Lower leg skin (tissue), 4 donors: ENCODE measurements at places on chromosomes 5 and 9. TPM values are rescaled to one million over a fixed set of nuclear protein-coding genes. Genes with fewer than 3 reads are reported as not detected.
A peak's percentile ranks its signal among the peaks of the same experiment; 100 is the strongest.

GRCh38 chr5:173736923-173737412 lies 120.5 kb upstream of the BOD1 start:
- no peak for DNase-seq

GRCh38 chr5:146116361-146116760 lies 11.0 kb upstream of the PLAC8L1 start:
- no peak for DNase-seq

DNA sequence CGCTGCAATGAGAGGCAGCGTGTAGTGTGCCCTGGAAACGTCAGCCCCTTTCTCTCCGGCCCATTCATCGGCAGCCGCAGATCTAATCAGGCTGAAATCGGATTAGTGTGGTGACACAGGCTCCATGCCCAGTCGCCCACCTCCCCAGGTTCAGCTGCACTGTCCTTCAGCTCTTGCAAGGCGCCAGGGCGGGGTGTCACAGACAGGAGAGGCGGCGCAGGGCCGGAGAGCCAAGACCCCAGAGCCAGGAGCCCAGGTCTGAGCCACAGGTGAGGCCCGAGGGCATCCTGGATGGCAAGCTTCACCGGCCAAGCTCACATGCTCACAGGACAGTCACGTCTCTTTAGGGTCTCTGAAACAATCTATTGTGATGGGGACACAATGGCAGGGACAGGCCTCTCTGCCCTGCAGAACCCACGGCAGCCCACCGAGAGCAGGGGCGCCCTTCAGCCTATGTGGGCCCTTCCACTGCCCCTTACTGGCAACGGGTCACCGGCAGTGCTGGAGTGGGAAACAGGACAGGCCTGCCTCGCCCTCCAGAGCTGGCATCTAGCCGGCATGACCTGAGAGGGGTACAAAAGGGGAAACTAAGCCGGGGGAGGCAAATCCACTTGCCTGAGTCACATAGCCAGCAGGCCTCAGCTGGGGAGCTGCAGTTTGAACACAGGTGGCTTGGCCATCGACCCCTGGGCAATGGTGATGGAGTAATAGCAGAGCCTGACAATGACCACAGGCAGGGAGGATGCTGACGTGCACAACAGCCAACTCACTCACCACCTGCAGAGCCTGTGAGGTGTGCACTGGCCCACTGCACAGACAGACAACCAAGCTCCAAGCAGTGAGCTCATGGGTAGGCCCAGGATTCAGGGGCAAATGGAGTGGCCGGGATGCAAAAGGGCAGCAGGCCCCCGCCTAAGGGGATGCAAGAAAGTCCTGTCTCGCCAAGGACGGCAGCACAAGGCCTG lies 48.1 kb downstream of the VAV2 start:
- no peak for DNase-seq

The ITK gene
- 5.2 TPM for total RNA-seq

The ROPN1L gene
- not detected for total RNA-seq

DNA sequence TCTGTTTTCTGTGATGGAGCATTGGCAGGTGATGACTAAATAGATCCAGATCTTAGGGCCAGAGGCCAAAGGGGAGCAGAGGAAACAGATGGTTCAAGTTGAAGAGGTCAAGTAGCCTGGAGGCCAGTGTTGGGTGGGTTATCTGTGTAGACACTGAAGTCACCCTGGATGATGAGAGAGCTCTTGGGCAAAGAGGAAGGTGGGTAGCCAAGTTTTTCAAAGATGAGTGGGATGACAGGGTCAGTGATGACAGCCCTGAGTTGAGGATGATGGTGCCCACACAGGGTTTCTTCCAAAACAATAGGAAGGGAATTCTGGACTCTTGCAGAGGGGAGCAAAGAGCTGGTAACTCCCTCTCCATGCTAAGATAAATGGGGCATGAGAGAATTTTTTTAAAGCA lies 76.6 kb downstream of the CD180 start:
- DNase-seq, result no peak

GRCh38 chr5:108467563-108467962 lies 85.7 kb upstream of the FBXL17 start:
- no peak for DNase-seq

GRCh38 chr5:38856660-38857059 lies 10.8 kb downstream of the OSMR start:
- DNase-seq, result no peak

DNA sequence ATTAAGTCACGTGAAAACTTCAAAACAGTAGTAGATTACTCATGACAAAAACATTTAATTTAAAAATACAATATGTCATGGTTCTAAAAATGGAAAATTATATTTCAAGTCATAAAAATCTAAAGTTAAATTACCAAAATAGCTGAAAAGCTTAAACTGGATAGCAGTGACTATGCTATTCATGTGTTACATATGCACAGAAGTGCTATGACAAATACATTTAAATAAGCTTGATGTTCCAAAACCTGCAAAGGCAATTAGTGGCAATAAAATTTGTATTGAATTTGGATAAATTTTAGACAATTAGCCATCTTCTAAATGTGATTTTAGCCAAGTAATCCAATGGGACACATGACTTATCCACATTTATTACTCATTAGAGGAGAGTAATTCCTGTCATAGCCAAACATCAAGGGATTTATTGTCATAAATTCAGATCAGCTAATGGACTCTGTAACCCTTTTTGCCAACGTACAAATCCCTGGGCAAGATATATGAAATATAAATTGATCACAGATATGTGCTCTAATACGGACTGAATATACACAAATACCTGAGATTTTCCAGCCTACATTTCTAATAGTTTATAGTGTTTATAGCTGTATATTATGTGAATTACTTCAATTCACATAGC lies 419.4 kb downstream of the ISL1 start:
- no peak for DNase-seq

- DNase-seq, result no peak
Observed at GRCh38 chr5:76688836-76689235, 27.1 kb upstream of the F2R start.

The IFNA10 gene
- total RNA-seq, result not detected

The SPINK7 gene
- total RNA-seq, result 23.1 TPM

GRCh38 chr9:125970340-125970739 lies 223.2 kb downstream of the PBX3 start:
- no peak for DNase-seq

DNA sequence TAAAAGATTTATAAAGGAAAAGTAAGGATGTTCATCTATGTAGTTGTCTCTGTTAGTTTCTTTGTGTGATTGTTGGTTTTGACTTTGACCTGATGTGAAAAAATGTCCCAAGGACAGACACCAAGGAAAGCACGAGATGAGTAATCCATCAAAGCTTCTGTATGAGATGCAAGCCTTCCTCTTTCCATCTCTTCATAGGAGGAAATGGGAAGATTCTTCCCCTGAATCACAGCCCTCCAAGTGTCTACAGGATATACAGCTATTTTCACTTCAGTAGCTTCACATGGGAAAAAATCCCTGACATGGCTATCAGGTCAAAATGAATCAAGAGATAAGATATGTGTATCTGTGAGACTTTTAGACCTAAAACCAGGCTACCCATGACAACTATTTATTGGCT lies 29.0 kb upstream of the CEMIP2 start:
- no peak for DNase-seq

GRCh38 chr5:127887282-127887681 lies 184.1 kb downstream of the CCDC192 start:
- DNase-seq, result no peak

GRCh38 chr9:134605351-134605965 lies 36.1 kb upstream of the COL5A1 start:
- no peak for DNase-seq

GRCh38 chr5:35229076-35230037 lies 930 bp downstream of the PRLR start:
- peak; percentile 85 for DNase-seq

GRCh38 chr5:74613283-74613682 lies 27.2 kb downstream of the ENC1 start:
- no peak for DNase-seq
